Stimulated activated CD4-positive, alpha-beta T cell treated with anti-CD3 and anti-CD28 coated beads, Interleukin-15, amount 100 ng/mL, for 48 hours (primary cell): ENCODE measurements at places on chromosomes 1 and 21.

- DNase-seq = no peak
Observed at GRCh38 chr1:157487504-157487903, 64.8 kb downstream of the FCRL5 start.

DNA sequence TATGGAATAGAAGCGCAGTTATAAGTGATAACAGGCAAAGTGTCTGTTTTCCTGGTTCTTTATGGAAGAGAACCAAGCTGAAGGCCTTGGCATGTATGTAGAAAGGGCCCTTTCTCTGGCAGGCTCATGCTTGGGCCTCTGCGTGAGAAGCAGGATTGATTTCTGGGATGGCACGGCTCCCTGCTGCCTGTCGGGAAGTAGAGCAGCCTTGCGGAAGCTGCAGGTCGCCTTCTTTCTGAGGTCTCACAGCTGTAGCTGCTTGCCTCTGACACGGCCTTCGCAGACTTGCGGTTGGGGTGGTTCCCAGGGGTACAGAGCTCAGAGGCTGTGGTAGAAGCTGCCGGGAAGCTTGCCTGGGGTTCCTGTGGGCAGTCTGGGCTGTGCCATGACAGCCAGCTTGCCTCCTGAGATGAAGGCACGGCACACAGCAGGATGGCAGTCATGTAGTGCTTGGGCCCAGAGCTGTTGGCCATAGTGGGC lies 39.4 kb downstream of the TRAPPC10 start:
- no peak for DNase-seq

DNA sequence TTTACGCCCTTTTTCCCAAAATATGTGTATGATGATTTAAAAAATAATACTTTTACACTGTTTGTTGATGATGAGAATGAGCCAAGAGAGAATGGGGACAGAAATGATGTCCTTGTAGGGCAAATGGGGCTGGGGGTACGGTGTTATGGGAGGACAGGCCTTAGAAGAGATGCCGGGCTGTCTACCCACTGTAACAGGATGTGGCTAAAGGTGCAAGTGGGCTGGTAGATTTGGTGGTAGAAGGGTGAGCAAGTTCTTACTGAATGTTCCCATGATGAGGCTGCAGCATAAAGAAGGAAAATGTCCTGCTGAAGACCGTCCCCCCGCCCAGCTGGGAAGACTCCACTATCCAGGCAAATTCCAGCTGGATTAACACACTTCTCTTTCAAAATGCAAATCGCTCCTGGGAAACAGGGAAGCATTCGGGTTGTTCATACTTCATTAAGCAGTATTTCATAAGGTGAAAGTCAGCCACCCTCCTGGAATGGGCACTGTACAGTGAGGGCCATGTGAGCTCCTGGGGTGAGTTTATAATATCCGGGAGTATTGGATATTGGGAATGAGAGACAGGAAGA lies 14.0 kb downstream of the GPA33 start:
- DNase-seq = no peak

- DNase-seq = no peak
Observed at GRCh38 chr1:180229483-180230415, at the start of gene LHX4. TSS of gene LHX4 (plus strand) at chr1:180230264. CDS start at chr1:180230530, 266 bp downstream.

DNA sequence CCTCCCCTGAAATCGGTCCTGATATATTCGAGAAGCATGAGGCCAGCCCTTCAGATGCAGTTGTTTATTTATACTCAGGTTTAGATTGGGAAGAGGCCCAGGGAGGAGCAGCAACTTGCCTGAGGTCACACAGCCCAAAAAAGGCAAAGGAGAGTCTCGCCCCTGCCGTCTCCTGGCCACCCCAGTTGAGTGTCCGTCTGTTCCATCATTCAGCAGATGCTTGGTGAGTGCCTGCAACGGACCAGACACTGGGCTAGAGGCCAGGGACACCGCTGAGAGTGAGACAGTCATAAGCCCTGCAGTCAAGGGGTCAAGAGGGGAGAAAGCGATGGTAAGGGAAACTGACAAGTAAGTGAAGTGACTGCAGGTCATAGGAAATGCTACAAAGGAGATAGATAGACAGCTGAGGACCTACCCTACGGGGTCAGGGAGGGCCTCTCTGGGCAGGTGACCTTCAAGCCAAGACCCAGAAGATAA lies 15.4 kb upstream of the SELENON start:
- DNase-seq = no peak

- no peak for DNase-seq
Observed at GRCh38 chr1:150477320-150477719, 9.9 kb upstream of the TARS2 start.

GRCh38 chr1:55195521-55196233 lies 19.5 kb downstream of the USP24 start:
- DNase-seq = no peak

- no peak for DNase-seq
Observed at GRCh38 chr1:23126200-23126599, 42.5 kb downstream of the LUZP1 start.

- no peak for DNase-seq
Observed at GRCh38 chr1:35111106-35111505, 31.9 kb downstream of the ZMYM1 start.

GRCh38 chr1:11851180-11851579 lies 3.6 kb upstream of the NPPA start:
- no peak for DNase-seq

DNA sequence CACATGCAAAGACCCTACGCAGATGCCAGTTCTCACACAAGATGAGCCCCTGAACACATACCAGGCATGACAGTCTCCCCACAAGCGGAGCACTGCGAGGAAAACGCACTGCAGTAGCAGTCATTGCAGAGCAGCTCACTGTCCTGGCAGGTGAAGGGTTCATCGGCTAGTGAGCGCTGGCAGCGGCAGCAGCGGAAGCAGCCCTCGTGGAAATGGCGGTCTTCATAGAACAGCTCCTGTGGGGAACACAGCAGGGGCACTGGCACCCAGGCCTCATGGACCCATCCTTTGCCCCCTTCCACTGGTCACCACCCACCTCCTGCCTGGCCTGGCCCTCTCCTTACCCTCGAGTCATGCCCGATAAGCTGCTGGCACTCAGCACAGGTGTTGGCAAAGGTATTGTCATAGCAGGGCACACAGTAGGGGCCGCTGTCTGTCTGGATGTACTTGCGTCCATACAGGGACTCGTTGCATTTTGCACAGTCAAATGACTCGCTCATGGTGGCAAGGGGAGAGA lies 6.3 kb downstream of the FHL3 start:
- no peak for DNase-seq

GRCh38 chr1:99146129-99146848 lies 118.0 kb upstream of the PLPPR4 start:
- DNase-seq = no peak

GRCh38 chr1:39268112-39268581 lies 63.7 kb downstream of the MACF1 start:
- DNase-seq = no peak

GRCh38 chr1:179303200-179303785 lies 9.7 kb downstream of the SOAT1 start:
- no peak for DNase-seq

DNA sequence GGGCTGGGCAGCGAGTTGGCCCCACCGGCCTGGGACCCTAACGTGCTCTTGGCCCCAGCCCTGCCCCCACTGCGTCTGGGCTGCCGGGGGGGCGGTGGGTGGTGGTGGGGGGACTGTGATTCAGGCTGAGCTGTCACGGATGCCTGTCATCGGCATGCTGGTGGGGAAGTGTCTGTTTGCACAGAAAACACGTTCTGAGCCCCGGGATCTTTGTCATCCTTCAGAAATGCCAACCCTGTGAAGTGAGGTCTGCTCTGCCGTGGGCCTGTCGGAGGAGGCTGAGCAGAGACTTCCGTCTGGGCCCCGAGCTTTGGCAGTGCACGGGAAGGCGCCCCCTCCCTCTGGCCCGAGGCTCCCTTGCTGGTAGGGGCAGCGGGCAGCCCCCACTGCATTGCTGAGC lies 24.3 kb upstream of the PLCH2 start:
- DNase-seq = no peak
